ENCODE measurements at places on chromosomes 11 and 22.

GRCh38 chr11:2537896-2538724 lies 93.3 kb downstream of the KCNQ1 start:
- DNase-seq = no peak

- no peak for DNase-seq
Observed at GRCh38 chr11:5285703-5286340, 15.9 kb downstream of the OR51B4 start.

GRCh38 chr22:36913427-36914389 lies at the start of gene CSF2RB:
CSF2RB (plus strand) TSS chr22:36913628; CDS start chr22:36922208, 8,580 bp downstream.
- DNase-seq = no peak

DNA sequence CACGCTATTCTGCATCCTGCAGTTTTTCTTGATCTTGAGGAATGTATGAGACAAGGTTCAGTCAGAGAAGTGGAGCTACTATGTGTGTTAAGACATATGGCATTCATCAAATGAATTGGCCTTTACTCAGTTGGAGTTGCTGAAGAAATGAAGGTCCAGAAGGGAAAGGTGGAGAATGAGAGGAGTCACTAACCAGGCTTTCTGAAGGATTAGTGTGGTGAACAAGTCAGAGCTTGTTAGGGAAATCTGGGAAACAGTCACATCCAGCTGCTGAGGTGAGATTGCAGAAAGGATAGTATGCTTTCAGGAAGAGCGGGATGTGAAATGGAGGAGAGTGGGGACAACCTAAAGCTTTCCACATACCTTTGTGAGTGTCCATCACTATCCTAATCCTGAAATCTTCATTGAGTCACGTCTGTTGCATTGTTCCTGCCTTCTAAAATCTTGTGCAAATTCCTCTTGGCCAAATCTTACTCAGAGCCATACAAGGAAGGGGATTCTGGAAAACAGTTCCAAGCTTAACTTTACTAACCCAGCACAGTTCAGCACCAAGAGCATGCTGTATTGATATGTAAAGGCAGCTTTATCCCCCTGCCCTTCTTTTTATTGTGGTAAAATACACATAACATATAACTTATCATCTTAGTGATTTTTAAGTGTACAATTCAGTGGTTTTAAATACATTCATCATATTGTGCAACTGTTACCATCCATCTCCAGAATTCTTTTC lies 11.4 kb upstream of the PITPNB start:
- DNase-seq = no peak

- DNase-seq = no peak
Observed at GRCh38 chr11:115420505-115420904, 83.7 kb downstream of the CADM1 start.

DNA sequence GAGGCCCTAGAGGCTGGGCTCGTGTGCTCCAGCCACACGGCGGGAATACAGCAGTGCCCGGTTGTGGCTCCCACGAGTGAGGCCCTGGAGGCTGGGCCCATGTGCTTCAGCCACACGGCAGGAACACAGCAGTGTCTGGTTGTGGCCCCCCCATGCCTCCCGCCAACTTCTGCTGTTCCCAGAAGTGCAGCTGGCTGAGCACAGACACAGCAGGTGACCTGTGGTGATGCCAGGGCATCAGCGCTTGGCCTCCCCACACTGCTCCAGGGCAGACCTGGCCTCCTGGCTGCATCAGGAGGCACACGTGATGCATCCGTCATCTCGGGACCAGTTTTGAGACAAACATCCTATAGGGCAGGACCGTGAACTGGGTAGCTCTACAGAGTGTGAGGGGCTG lies 110.3 kb downstream of the KCNQ1OT1 start:
- DNase-seq = no peak

DNA sequence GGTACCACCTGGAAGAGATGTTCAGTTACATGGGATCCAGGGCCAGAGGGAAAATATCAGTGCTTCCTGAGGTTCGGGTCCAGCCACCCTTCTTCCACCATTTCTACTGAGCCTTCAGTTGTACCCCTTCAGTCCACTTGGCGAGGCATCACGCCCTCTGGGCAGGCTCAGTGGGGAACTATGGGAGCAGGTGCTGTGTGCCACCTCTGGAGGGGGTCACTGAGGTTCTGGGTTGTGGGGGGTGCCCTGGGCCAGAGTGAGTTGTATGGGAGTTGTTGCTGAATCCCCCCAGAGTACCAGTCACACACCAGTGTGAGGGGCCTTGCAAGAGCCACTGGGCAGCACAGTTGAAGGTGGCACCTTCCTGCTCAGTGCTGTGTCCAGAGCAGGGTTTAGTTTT lies 2.7 kb upstream of the SREBF2 start:
- DNase-seq = no peak

DNA sequence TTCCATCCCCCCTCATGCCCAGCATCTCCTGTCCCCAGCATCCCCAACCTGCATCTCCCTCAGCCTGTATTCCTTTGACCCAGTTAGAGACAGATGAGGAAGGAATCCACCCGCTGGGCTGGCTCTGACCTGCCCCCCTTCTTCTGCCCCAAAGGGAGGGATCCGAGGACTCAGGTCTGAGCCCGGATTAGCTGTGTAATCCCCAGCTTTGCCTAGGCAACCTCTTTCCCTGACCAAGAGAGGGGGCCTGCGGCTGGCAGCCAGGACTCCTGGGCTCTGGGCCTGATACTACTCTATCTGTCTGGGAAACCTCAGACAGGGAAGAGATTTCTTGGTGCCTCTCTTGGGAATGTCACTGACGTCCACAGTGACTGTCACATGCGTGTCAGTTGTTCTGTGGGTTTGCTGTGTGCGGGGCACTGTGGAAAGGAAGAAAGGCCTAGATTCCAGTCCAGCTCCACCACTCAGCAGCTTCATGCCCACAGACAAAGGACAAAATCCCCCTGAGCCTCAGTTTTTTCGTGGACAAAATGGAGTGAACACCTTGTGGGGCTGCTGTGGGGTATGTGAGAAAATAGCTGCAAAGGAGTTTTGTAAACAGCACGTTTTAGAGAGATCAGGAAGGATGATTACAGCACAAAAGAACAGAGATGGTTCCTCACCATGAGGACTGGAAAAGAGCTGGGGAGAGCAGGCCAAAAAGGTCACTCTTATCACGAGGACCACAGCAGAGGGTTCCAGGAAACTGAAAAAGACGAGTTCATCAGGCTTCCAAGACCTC lies 1.3 kb upstream of the NDUFV1 start:
- no peak for DNase-seq

DNA sequence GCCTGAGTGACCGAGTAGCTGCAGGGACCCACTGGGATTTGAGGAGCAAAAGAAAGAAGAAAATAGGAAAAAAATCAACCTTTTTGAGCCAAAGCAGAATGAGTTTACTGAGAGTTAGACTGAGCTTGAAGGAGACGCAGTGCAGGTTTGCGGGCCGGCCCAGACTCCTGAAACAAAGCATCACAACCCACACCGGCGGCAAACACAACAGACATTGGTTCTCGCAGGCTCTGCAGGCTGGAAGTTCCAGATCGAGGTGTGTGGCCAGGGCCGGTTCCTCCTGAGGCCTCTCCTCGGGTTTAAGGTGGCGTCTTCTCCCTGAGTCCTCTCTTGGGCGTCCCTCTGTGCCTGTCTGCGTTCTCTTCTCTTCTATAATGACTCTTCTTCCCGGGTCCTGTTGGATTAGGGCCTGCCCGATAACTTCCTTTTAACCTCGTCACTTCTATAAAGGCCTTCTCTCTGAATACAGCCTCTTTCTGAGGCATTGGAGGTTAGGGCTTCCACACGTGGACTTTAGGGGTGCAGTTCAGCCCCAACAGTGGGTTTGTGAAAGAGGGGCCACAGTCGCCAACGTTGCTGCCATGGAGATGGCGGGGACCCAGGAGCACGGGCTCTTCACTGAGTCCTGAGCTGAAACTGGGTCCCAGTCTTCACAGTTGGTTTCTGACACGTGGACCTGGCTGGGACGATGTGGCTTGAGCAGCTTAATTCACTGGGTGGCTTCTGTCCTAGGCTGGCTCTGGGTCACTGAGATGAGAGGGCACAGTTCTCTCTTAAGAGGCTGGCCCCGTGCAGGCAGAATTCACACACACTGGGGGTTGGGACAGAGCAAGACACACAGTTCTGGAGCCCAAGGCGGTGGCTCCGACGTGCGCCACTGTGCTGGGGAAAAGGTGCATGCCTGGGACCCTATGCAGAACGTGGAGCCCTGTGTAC lies 1047.7 kb downstream of the BRD1 start:
- no peak for DNase-seq

Data from H1 (cell line).